ENCODE measurements at places on chromosomes 4 and X.

DNA sequence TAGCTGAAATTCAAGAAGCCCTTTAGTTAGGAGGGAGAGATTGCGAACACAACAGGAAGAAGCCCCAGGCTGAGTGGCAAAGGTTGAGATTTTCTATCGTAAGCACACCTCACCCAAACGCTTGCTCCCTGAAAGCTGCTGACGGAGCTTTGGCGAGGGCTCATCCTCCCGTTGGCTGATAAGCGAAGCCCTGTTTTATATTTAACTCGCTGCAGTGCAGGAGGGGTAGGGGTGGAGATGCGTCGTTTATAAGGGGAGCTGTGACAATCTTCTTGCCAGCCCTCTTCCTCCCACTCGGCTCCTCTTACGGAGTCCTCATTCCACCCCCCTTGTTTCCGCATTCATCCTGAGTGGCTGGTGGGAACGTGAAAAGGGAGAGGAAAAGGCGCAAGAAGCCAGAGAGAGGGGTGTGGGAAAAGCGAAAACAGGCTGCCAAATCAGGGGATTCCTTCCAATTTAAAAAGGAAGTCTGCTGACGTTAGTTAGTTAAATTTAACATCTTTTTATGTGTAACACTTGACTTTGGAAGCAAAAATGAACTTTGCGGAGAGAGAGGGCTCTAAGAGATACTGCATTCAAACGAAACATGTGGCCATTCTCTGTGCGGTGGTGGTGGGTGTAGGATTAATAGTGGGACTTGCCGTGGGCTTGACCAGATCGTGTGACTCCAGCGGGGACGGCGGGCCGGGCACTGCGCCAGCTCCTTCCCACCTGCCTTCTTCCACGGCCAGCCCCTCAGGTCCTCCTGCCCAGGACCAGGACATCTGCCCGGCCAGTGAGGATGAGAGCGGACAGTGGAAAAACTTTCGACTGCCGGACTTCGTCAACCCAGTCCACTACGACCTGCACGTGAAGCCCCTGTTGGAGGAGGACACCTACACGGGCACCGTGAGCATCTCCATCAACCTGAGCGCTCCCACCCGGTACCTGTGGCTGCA, at the start of gene ENPEP:
Gene ENPEP, plus strand, starts transcription at position 275 of the 938 bp plus-strand sequence. Its CDS starts 260 bp downstream, at position 535.
- H3K36me3 ChIP-seq: no peaks in the 10 kb centered on the region
- no peaks in the 10 kb centered on the region for H3K4me1 ChIP-seq
- H3K27ac ChIP-seq: no peak within 1 kb of the TSS
- H3K27me3 ChIP-seq: no peaks in the 10 kb centered on the region

GRCh38 chrX:45517090-45517973, 316.7 kb upstream of the DIPK2B start:
- no peak overlapping the region for H3K4me3 ChIP-seq
- H3K27me3 ChIP-seq: no peaks in the 10 kb centered on the region
- H3K36me3 ChIP-seq: no peaks in the 10 kb centered on the region
- H3K4me1 ChIP-seq: no peaks in the 10 kb centered on the region
- no peak for DNase-seq

GRCh38 chrX:40579141-40579540, 1.6 kb upstream of the ATP6AP2 start:
- H3K4me3 ChIP-seq: no peak overlapping the region
- no peak overlapping the region for H3K27ac ChIP-seq
- peaks cover 10% of the 10 kb centered on the region for H3K4me1 ChIP-seq
- H3K36me3 ChIP-seq: no peaks in the 10 kb centered on the region

- no peak overlapping the region for H3K4me3 ChIP-seq
- H3K27ac ChIP-seq: no peak overlapping the region
- H3K36me3 ChIP-seq: no peaks in the 10 kb centered on the region
- H3K27me3 ChIP-seq: no peaks in the 10 kb centered on the region
- DNase-seq: no peak
These were observed 124.9 kb downstream of the KDM6A start for GRCh38 chrX:44997888-44998287.

DNA sequence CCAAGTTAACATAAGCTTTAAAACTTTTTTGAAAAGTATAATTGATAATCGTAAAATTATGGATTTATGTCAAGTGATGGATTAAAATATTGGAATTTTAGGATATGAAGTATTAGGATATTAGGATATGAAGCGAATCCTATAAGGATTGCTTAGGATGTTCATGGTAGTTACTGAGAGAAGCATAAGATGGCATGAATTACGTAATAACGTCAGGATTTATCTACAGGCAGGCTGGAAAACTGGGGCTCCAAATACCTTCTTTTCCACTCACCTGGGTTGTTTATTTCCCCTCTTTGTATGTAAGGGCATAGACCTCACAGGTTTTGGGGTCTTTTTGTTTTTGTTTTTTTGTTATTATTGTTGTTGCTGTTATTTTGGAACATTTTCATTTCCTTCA, 65.2 kb upstream of the TMEM33 start:
- H3K36me3 ChIP-seq: no peaks in the 10 kb centered on the region
- no peak overlapping the region for H3K4me3 ChIP-seq
- no peak for DNase-seq
- H3K27me3 ChIP-seq: peaks cover 42% of the 10 kb centered on the region
- no peaks in the 10 kb centered on the region for H3K4me1 ChIP-seq
